ENCODE measurements at places on chromosomes 13 and 19.
A peak's percentile ranks its signal among the peaks of the same experiment; 100 is the strongest.

DNA sequence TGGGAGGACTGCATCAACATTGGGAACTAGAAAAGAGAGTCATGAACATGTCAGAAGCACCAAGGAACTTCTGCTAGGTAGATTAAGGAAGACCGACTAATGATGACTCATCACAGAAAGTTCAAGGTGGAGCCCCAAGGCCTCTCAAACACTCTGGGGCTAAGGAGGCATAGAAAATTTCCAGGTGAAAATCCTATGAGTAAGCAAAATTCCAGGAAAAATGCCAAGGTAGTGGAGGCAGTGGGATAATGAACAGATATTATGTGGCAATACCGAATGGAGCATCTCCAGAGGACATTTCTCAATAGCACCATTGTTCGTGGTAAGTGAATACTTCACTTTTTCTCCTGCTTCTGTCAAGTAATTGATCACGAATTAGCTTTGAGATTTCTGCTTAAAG lies 336.5 kb downstream of the MZT1 start:
- no peak for DNase-seq

DNA sequence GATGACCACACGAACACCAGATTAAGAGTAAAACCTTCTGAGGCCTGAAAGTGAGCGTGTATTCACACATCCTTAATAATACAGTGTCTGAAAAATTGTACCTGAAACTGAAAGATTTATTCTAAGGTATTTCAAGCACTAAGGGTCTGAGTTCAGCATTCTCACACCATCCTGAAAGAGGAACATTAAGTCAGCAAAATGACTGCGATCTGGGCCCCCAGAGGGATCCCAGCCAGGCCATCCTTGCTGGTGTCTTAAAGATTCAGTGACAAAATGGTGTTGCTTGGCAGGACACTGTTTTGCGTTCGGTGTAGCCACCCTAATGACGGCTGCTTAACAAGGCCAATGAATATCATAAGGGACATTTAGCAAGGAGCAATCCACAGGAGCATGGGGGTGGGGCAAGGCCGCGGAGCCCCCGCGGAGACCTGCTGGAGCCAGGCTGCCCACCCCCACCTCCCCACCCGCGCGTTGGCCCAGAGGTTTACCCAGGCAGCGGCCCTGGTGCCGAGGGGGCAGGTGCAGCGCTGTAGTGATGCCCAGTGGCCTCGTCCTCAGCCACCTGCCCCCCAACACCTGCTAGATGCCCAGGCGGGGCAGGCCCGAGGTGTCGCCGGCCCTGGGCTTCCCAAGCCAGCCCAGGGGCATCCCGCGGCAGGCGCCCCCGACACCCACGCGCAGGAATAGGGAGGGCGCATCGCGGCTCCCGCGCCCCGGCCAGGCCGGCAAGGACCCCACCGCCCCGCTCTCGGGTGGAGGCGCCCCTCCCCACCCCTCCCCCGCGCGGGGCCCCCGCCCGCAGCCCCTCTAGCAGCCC lies 742 bp downstream of the NALCN start:
- DNase-seq, result no peak

DNA sequence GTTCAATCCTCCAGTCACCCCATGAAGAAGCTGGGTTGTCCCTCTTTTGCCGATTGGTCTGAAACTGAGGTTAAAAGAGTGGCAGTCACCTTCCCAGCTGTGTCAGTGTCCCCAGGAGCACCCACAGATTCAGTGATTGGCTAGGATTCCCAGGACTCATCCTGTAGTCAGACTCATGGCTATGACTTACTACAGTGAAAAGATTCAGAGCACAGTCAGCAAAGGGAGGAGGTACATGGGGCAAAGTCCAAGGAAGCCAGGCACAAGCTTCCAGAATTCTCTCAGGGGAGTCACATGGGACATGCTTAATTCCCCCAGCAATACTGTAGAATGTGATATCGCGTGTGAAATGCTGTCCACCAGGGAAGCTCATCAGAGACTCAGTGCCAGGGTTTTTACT lies 14.2 kb downstream of the ZNF473 start:
- no peak for DNase-seq

- no peak for DNase-seq
These were observed 246.9 kb downstream of the DCLK1 start for GRCh38 chr13:35884211-35884760.

- DNase-seq, result no peak
These were observed 123.6 kb downstream of the UQCRFS1 start for GRCh38 chr19:29089315-29089870.

- no peak for DNase-seq
These were observed 161.4 kb downstream of the MTUS2 start for GRCh38 chr13:28981530-28981929.

- DNase-seq, result no peak
These were observed 470 bp upstream of the GRTP1 start for GRCh38 chr13:113364311-113364889.

GRCh38 chr13:24858953-24859352 lies 95.0 kb downstream of the RNF17 start:
- no peak for DNase-seq

DNA sequence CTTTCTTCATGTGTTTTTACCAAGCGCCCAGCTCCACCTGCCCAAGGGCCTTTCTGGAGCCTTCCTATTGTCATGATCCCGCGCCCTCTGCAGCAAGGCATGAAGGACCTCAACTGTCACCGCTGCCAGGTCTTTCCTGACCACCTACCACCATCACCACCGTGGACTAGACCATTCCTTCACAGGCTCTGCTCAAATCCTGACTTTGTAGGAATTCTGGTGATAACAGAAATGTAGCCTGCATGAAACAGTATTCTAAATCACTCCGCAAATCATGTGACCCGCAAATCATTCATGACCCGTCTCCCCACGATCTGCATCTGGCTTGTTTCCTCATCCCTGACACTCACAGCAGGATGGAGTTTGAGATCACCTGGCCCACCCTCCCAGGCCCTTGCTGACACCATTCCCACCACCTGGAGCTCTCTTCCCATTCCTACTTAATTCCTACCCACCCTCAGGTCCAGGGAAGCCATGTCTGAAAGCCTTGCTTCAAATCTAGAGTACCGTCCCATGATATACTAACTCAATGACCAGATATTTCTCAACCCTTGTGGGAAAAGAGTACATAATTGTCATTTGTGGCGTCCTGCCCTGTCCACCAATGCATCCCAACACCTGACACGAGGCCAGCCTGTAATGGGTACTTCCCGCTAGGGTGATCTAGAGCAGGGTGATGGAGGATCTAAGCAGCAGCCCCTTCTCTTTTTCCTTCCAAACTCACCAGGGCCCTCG lies 1.3 kb downstream of the UBE2S start:
- DNase-seq, result no peak

DNA sequence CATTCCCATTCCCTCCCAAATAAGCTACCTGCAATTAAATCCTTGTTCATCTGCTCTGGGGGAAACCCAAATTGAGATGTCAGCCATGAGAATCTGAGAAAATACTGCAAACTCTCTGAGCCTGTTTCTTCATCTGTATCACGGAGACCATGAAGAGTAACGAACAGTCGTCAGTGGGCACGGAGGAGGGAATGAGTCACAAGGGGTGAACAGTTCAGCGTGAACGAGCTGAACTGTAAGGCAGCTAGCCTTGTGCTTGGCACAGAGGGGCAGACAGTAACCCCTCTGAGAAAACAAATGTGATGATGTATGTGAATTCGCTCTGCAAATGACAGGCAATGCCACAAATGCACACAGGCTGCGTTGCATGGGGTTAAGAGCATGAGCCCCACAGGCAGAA lies 288.7 kb downstream of the FOXO1 start:
- DNase-seq, result peak; percentile 50

DNA sequence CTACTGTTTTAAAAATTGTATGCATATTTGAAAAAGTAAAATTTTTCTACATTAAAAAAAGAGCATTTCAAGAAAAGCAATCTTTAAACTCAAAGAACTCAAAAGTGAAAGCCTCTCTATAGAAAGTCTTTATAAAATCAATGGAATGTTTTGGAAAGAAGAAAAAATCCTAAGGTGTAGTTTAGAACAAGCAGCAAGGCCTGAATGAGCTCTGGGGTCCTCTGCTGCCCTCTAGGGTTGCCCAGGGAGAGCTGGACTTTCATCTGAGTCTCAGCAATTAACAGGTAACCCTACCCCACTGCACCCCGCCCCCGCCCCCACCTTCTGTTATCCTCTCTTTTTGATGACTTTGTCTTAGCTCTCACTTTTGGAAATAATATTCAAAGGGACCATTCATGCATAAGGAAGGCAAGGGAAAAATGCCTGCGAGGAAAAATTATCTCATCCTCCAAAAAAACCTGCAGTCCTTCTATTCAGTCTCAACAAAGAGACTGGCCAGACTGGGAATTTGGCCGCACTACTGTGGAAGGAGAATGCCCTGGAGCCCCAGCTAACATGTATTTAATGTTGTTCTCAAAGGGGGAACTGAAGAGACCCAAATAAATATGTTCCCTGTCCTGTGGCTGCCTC lies 24.1 kb downstream of the SLC25A30 start:
- DNase-seq, result no peak

GRCh38 chr19:20565321-20566018 lies at the start of gene ZNF737:
ZNF737 (minus strand) TSS chr19:20565781; CDS start chr19:20565640, 141 bp downstream.
- peak; percentile 70 for DNase-seq

DNA sequence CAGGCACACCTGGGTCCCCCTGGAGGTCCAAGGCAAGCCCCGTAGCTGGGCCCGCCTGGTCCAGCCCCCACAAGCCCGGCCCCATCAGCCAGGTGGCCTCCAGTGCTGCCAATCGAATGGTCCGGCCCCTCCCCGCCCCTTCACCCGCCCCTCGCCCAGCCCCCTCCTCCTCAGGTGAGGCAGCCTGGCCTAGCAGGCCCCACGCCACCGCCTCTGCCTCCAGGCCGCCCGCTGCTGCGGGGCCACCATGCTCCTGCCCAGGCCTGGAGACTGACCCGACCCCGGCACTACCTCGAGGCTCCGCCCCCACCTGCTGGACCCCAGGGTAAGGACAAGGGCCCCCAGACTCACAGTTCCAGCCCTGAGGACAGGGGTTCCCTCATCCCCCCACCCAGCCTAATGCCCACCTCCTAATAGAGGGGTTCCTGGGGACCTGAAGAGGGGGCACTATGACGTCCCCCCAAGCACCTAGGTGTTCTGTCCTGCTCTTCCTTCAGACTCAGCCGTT lies at the start of gene HPN:
HPN (plus strand) TSS at position 174 of the 508 bp plus-strand sequence. CDS start 786 bp downstream, outside the sequence.
- DNase-seq, result no peak

- no peak for DNase-seq
These were observed 424.7 kb downstream of the KCTD12 start for GRCh38 chr13:76461484-76461883.

- DNase-seq, result no peak
These were observed 27.1 kb upstream of the GRTP1 start for GRCh38 chr13:113390874-113391497.

DNA sequence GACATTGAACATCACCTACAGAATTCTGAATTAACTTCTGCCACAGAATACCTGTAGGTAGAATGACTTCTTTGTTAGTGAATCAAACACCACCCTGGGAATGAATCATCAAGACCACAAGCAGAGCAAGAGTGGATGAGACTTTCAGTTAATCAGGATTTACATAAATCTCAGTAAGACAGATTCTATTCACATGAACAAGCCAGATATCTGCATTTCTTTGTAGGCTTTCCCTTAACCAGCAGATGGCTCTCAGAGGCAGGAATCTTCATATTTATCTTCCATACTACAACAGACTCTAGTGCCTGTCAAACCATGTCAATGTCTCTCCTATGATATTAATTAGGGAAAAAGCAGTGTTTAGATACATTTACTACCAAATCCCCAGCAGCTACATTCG lies 412.1 kb downstream of the KLF12 start:
- DNase-seq, result no peak

- DNase-seq, result no peak
These were observed 1.6 kb upstream of the CLEC11A start for GRCh38 chr19:50721441-50722137.

DNA sequence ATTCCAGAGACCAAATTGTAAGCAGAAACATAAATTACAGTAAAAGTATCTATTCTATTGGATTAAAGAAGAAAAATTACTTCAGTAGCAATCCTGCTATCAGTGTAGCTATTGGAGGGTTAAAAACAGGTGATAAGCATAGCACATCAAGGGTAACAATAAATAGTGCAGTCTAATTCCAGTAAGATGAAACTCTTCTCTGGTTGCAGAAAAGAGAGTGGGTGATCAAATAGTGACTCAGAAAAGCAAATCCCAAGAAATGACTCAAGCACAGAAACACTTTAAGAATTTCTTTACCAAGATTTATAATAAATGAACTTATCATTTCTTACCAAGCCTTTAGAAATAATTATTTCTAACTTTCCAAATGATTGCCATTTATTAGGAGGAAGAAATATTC lies 135.7 kb downstream of the LMO7 start:
- DNase-seq, result no peak

GRCh38 chr19:38506723-38507550 lies 73.4 kb downstream of the RYR1 start:
- peak; percentile 93 for DNase-seq

- peak; percentile 76 for DNase-seq
These were observed 114.3 kb upstream of the SERP2 start for GRCh38 chr13:44259045-44260027.

- DNase-seq, result no peak
These were observed 2.8 kb downstream of the TYROBP start for GRCh38 chr19:35905178-35905727.

- peak; percentile 41 for DNase-seq
These were observed 25.5 kb upstream of the MCF2L start for GRCh38 chr13:112943309-112944125.

DNA sequence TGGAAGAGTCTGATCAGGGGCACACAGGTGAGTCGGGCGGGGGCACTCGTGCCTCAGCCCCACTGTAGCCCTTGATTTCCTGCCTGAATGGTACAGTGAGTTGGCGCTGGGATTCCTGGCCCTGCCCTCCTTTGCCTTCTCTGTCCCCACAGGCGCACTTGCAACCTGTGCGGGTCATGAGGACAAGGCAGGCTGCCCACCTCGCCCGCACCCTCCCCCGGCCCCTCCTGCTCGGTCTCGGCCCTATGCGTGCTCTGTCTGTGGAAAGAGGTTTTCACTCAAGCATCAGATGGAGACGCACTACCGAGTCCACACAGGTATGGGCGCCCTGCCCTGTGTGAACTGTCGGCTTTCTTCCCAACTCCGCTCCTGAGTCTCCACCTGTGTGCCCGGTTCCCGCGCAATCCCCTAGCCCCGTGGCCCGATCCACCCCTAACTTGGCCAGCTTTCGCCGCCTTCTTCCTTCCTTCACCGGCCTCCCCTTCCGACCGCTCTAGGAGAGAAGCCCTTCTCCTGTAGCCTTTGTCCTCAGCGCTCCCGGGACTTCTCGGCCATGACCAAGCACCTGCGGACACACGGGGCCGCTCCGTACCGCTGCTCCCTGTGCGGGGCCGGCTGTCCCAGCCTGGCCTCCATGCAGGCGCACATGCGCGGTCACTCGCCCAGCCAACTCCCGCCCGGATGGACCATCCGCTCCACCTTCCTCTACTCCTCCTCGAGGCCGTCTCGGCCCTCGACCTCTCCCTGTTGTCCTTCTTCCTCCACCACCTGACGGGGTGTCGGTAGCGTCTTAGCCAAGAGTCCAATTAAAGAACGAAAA lies 1.6 kb upstream of the KMT2B start:
- no peak for DNase-seq

DNA sequence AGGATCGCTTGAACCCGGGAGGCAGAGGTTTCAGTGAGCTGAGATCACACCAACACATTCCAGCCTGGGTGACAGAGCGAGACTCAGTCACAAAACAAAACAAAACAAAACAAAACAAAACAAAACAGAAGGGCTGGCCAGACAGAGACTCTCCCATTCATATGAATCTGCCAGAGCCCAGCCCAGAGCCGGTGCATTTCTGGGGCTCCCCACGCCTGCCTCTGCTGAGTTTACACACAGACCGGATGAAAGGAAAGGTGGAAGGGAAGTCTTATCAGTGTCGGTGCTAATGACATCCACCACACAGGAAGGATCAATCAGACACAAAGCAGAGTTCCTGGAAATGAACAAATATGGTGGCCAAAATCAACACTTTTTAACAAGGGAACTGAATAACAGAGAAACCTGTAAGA lies 6.8 kb downstream of the TRAPPC6A start:
- no peak for DNase-seq

All from stimulated activated effector memory CD8-positive, alpha-beta T cell treated with anti-CD3 and anti-CD28 coated beads, Interleukin-12 subunit alpha, Interleukin-12 subunit beta, amount 100 ng/mL, for 72 hours (primary cell).